ENCODE measurements at places on chromosomes 2 and 18.

DNA sequence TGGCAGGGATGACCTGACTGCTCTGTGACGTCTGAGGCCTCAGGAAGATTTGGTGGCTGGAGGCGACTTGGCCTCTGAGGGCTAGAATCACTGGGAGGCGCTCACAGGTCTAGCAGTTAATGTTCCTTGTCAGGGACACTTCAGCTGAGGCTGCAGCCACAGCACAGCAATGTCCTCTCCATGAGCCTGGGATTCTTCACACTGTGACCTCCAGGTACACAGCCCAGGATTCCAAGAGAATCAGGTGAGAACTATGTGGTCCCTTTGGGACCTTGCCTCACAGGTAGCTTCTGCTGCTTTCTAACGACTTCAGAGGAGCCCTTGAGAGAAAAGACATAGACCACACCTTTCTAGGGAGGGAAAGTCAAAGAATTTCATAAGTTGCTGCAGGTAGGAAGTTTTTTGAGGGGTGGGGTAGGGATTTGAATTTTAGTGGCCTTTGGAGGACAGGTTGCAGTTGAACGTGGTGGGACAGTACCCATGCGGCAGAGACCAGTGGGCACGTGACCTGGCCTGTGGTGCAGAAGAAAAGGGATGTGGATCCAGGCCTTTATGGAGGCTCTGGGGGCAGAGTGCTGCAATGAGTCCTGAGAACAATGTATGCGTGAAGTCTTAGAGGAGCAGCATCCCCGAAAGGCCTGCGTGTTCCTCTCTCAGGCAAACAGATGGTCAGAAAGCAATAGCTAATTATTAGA lies 86.2 kb downstream of the LYPD1 start:
- DNase-seq: no peak

- no peak for DNase-seq
These were observed 61.7 kb downstream of the KCNS3 start for GRCh38 chr2:17940091-17940630.

- DNase-seq: no peak
These were observed 2.8 kb upstream of the SETBP1 start for GRCh38 chr18:44677933-44678332.

GRCh38 chr2:3209258-3209657 lies 168.4 kb downstream of the EIPR1 start:
- DNase-seq: no peak

DNA sequence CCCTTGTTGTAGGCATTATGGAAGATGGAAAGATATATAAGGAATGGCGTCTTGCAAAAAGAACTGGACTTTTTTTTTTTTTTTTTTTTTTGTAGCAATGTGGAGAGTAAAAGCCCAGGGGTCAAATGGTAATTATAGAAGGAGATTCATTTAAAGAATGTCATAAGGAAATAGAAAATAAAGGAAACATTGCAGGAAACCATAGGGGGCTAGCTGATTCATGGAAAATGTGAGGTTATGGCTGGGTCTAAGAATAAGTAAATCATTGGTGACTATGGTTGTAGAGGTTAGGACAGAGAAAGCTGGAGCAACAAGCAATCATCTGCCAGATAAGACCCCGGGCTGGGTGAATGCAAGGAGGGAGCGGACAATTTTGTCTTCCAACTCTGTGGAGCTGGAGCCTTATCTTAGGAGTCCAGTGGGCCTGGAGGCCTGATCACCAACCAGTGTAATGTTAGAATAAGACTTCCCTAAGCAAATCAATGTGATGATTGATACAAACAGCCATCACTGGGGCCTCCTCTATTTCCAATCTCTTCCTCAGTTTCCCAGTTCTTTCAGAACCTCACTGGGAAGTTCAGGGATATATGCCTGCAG lies 201.2 kb upstream of the TNP1 start:
- DNase-seq: no peak

DNA sequence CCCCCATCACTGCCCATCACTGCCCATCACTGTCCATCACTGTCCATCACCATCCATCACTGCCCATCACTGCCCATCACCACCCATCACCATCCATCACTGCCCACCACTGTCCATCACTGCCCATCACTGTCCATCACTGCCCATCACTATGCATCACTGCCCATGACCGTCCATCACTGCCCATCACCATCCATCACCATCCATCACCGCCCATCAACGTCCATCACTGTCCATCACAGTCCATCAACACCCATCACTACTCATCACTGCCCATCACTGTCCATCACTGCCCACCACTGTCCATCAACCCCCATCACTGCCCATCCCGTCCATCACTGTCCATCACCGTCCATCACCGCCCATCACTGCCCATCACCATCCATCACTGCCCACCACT lies 57.8 kb upstream of the OTOS start:
- no peak for DNase-seq

DNA sequence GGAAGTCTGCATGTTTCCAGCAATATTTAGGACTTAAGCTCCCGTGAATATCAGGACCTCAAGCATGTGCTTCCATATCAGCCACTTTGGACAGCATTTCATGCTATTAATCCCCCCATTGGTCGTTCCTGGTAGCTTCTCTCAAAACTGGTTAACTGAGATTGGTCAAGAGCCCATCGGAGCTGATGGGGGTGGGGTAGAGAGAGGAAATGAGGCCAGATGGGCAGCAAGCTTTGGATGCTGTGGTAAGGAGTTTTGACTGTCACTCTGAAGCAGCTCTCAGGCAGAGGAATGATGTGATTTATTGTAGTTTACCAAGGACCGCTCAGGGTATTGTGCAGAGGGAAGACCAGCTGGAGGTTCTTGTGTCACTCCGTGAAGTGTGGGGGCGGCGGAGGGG lies 81.8 kb downstream of the FAM168B start:
- DNase-seq: no peak

GRCh38 chr2:181268174-181268867 lies 188.9 kb upstream of the ITGA4 start:
- DNase-seq: no peak

DNA sequence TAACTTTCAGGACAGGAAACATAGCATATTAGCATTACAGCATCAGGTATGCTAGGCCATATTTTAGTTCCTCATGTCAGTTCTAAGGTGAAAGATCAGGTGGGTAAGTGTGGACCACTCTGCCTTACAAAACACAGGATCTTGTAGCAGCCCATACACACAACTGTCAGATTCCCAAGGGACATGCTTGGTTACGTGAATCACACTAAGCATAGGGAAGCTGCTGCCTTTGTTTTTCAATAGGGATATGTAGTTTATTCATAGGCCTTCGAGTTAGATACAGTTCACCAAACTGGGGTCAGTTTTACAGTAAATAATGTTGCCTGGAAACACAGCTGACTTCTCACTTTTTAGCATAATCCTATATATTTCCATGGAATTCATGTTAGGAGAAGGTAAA lies 116.1 kb upstream of the OTX1 start:
- no peak for DNase-seq

- DNase-seq: no peak
These were observed 4.4 kb downstream of the RAMP1 start for GRCh38 chr2:237863689-237864443.

DNA sequence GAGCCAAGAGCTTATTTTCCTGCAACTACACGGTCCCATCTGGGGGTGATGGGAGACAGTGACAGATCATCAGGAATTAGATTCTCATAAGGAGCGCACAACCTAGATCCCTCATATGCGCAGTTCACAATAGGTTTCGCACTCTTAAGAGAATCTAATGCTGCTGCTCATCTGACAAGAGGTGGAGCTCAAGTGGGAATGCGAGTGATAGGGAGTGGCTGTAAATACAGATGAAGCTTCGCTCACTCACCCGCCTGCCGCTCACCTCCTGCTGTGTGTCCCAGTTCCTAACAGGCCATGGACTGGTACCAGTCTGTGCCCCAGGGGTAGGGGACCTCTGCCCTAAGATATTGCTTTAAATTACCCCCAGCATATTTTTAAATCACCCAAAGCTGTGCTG lies 10.8 kb downstream of the LRRFIP1 start:
- DNase-seq: no peak

- DNase-seq: no peak
These were observed 46.5 kb downstream of the TMEFF2 start for GRCh38 chr2:192148241-192148619.

DNA sequence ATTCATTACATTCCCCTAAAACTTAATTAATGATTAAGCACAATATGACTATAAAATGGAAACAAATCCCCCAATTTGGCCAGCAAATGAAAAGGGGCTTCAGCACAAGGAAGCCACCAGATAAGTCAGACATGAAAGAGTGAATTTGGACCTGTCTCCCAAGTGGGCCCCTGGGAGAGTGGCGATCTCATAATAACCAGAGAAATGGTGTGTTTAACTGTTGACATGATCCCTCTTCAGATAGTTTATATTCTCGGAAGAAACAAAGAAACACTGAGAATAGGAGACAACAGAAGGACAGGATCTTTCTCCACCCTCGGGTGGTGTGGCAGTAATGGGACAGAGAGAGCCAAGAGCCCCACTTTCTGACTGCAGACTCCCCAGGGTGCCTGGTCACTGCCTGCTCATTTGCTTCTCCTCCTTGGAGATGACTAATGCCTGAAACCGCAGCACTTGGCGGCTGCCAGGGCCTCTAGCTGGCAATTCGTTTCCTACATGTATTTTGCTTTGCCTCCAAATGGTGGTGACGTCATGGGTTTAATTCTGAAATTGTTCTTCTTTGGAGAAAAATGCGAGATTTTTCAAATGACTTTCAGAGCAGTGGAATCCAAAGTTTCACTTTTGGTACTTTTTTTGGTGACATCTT lies 46.4 kb upstream of the SPP2 start:
- DNase-seq: peak; percentile 26

- DNase-seq: no peak
These were observed 218.1 kb downstream of the SEPTIN10 start for GRCh38 chr2:109395494-109396201.

DNA sequence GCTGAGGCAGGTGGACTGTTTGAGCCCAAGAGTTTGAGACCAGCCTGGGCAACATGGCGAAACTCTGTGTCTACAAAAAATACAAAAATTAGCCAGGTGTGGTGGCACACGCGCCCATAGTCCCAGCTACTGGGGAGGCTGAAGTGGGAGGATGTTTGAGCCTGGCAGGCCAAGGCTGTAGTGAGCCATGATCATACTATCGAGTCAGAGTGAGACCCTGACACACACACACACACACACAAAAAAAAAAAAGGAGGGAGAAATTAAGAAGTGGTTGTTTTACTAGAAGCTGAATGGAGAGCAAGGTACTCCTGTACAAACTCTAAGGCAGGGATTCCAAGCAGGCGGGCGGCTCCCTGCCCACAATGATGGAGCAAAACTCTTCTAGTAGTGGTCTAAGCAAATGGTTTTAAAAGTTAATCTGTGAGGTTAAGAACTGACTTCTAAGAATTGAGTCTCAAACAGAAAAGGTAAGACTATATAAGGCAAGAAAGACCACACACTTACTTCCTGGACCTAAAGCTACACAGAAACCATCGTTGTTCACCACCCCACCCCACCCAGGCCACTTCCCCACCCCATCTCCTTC lies 2.6 kb downstream of the ANKRD44 start:
- no peak for DNase-seq

- no peak for DNase-seq
These were observed 14.3 kb downstream of the KCNK3 start for GRCh38 chr2:26706616-26707473.

- peak; percentile 33 for DNase-seq
These were observed 25.4 kb downstream of the SP100 start for GRCh38 chr2:230441227-230441897.

- no peak for DNase-seq
These were observed 55.6 kb upstream of the MAP4K3 start for GRCh38 chr2:39492716-39493115.

- peak; percentile 15 for DNase-seq
These were observed 1045.7 kb upstream of the CELF4 start for GRCh38 chr18:38611036-38611964.

DNA sequence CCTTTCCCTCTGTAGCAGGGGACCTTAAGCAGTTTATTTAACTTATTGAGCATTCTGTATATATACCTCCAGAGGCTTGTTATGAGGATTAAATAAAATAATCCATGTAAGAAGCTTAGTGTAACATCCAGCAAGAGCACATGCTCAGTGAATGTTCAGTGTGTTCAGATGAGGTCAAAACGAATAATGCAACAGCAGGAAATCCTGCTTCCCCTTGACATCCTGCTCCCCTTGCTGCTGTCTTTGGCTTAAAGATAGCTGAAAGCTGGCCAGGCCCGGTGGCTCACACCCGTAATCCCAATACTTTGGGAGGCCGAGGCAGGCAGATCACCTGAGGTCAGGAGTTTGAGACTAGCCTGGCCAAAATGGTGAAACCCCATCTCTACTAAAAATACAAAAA lies 68.7 kb downstream of the COL4A4 start:
- no peak for DNase-seq

DNA sequence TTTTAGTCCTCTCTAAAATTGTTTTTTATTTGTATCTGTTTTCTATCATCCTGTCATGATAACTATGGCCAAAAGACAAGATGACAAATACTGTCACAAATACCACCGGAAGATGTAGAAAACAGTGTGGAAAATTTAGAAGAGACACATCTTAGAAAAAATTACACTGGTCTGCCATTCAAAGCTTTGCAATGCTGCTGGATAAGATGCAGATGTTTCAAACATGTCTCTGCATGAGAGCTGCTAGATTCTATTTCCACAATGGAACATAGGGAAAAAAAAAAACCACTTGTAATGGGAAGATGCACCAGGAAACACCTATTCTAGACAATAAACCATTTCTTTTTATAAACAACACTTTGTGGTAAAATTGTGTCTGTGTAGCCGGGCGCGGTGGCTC lies 5.8 kb upstream of the TAF1B start:
- no peak for DNase-seq

- no peak for DNase-seq
These were observed 189.4 kb downstream of the MSH2 start for GRCh38 chr2:47592381-47592780.

Data from activated T-cell treated with anti-CD3 and anti-CD28 coated beads for 48 hours (primary cell).